ENCODE measurements at places on chromosomes 2 and 18.

- no peak for DNase-seq
Measured at GRCh38 chr2:111246620-111247061, 125.9 kb downstream of the BCL2L11 start.

DNA sequence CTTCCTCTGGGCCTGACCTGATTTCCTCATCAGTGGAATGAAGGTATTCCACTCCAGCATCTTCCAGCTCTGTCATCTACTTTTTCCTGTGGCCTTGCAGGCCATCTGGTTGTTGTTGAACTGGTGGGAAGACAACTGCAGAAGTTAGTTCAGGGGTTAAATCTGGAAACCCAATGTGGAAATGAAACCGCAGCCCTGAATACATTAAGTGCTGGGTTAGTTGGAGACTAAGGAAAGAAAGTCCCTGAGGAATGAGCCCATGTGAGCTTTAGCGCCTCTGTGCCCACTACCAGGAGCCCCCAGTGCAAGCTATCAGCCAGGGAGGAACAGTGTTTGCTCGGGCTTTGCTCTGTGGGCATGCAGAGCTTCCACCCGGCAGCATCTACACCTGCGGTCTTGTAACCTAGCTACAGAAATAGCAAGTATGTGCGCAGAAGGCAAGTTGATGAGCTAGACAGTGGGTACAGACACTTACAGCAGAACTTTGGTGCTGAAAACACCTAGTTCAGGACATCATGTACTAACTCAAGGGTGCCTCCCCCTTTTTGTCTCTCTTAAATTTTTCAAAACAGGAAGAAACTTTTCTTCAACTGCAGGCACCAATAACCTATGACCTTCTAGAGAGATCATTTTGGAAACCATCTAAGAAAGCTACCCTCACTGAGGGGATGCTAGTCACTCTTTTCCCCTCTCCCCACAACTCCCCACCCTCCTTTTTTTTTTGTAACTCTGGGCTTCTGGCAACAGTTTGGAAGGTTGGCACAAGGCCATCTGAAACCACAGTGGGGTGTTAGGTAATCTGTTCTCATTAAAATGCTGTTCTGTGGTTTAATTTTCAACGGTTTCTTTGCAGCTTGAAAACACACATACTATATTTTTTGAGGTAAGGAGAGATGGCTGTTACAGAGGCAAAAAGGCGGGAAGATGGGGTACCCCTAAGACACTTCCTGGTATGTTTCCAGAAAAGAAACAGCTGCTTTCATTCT lies 18.3 kb upstream of the CXCR4 start:
- DNase-seq: no peak

- no peak for DNase-seq
Measured at GRCh38 chr2:112152476-112153178, 14.4 kb downstream of the FBLN7 start.

- DNase-seq: peak; percentile 76
Measured at GRCh38 chr2:54899576-54900200, 150.6 kb downstream of the RTN4 start.

DNA sequence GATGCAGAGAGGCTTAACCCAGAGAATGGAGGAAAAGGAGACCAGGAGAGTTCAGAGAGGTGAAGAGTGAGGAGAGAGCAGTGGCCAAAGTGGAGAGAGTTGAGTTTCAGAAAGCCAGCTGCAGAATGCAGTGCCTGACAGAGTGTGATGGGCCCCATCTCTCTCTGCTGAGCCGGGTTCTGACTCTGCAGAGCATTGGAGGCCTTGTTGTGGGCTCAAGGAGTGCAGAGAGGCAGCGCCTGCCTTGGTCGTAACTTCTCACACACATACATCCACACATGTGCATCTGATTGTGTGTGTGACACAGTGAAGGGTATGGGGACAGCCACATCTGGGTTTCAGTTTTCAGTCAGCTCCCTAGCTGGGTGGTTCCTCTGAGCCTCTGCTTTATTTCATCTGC lies 58.8 kb downstream of the AGAP1 start:
- no peak for DNase-seq

GRCh38 chr2:14336759-14337382 lies 295.6 kb upstream of the LRATD1 start:
- no peak for DNase-seq

GRCh38 chr2:152278526-152278925 lies 56.4 kb upstream of the FMNL2 start:
- no peak for DNase-seq

- no peak for DNase-seq
Measured at GRCh38 chr2:71336802-71337201, 5.2 kb downstream of the ZNF638 start.

DNA sequence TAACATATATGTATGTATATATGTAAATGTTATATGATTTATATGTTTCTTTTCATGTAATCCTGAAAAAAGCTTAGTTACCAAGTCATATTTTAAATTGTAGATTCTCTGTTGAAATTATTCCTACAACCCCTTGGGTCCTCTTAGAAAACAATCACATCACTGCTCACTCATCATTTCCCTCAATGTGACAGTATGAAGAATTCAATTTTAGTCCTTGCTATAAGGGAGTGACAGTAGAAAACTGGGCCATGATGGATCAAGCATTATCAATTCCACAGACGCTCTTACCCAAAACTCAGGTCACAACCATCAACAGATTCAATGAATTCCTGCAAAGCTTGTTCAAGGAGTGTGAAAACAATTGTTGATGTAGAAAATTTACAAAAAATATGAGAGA lies 1389.5 kb upstream of the ACVR2A start:
- no peak for DNase-seq

- no peak for DNase-seq
Measured at GRCh38 chr18:6374935-6375529, 39.7 kb downstream of the L3MBTL4 start.

DNA sequence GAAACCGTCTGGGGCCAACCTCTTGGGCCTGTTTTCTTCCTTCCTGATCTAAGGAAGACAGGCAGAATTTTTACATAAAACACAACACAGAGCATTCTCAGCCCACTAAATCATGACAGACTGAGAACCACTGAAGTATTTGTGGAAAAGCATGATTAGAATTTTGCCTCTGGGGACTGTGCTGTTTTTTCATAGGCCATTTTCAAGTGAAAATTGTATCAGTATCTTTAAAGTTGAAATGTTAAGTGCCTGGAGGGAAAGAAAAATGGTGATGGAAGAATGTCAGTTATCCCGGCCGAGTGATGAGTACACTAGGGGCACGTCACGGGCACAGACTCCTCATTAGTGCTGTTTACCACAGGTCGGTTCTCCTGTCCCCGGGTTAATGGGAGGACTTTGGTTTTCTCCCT lies 36.9 kb downstream of the EHD3 start:
- DNase-seq: no peak
